ENCODE measurements at places on chromosomes 5 and 9.

DNA sequence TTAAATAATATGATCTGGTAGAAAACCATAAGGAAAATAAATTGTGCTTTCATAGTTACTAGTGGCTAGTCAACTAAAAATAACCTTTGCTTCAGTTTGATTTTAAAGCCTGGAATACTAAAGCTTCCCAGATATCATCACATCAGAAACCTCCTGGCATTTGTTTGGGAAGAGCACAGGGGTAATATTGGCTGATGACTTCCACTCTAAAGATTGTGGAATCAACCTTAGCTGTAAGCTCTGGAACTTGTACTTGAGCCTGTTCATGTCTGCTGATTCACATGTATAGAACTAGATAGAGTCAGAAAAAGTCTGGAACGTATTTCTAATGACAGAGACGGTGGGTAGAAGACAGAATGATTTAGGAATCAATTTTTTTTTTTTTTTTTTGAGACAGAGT is 345.0 kb downstream of the CWC27 start:
- DNase-seq, result no peak

GRCh38 chr9:129556491-129557191 is 64.3 kb downstream of the C9orf50 start:
- no peak for DNase-seq

DNA sequence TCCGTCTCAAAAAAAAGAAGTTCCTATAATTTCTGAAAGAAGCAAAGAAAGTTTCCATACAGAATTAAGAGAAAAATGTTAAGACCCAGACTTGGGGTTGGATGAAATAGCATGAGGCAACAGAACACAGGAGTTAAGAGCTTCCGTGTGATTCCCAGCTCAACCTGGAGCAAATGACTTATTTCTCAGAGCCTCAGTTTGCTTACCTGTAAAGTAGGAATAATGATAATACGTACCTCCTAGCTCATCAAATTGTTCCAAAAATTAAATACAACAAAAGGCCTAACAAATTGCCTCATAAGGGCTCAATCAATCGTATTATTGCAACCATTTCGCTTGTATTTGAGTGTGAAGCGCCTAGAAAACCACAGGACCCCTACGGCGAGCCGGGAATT is 600 bp upstream of the GPR107 start:
- DNase-seq, result no peak

- DNase-seq, result no peak
Observed at GRCh38 chr9:119907056-119907455, 537.8 kb upstream of the BRINP1 start.

DNA sequence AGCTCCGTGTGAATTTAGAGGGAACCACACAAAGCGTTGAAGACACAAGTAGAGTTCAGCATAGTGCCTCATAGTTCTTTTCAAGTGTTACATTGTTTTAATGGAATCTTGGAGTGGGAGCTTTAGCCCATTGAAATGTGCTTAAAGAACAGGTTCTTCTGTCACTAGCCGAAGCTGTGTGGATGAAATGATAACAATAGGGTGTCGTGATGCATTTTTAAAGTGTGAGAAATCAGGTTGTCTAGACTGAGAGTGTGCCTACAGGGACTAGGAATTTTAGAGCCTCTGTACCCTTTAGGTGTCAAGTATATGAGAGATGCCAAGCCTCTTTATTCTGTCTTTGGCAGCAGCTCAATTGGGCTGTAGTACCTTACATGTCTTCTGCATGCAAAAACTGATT is 83.0 kb downstream of the NDUFS4 start:
- no peak for DNase-seq

GRCh38 chr5:134932508-134932907 is 27.6 kb downstream of the PCBD2 start:
- DNase-seq, result no peak

Data from activated naive CD4-positive, alpha-beta T cell (primary cell).